CD4-positive, alpha-beta T cell treated with Interleukin-4 for 4 hours (primary cell): ENCODE measurements at places on chromosomes 16 and 17.

GRCh38 chr17:56937687-56938086 is 23.2 kb downstream of the COIL start:
- DNase-seq: no peak

- no peak for DNase-seq
Measured at GRCh38 chr16:73883841-73884240, 412.8 kb upstream of the PSMD7 start.

GRCh38 chr16:67458121-67458641 is 22.8 kb downstream of the ATP6V0D1 start:
- no peak for DNase-seq

GRCh38 chr16:4775005-4775404 is 8.0 kb upstream of the ZNF500 start:
- no peak for DNase-seq

DNA sequence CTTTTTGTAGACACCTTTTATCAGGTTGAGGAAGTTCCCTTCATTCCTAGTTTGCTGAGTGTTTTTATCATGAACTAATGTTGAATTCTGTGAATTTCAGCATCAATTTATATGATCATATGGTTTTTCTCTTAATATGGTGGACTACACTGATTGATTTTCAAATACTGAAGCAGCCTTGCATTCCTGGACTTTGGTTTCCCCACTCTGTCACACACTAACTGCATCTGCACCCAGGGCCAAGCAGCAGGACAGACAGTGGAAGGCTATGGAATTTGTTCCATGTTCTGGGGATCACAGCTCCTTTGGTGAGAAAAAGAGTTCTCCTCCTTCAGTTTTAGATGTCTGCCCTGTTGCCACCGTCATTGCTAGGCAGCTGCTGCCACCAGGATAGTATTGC is 7.8 kb downstream of the TERF2 start:
- no peak for DNase-seq
